ENCODE measurements at places on chromosomes 11 and 22.

- peaks cover 21% of the 10 kb centered on the region for H3K36me3 ChIP-seq
- peaks cover 16% of the 10 kb centered on the region for H3K4me1 ChIP-seq
Observed at GRCh38 chr22:42172773-42173172, 42.2 kb upstream of the CYP2D6 start.

- no peaks in the 10 kb centered on the region for H3K27me3 ChIP-seq
- no peak for DNase-seq
- H3K4me1 ChIP-seq = peaks cover 2% of the 10 kb centered on the region
Observed at GRCh38 chr22:31579835-31580242, 82.2 kb downstream of the PISD start.

GRCh38 chr11:63719987-63720386 lies 38.7 kb downstream of the RTN3 start:
- H3K27ac ChIP-seq = no peak overlapping the region
- H3K4me1 ChIP-seq = no peaks in the 10 kb centered on the region
- DNase-seq = no peak
- H3K4me3 ChIP-seq = no peak overlapping the region
- H3K36me3 ChIP-seq = no peaks in the 10 kb centered on the region

GRCh38 chr22:47552024-47552423 lies 789.6 kb downstream of the TBC1D22A start:
- no peaks in the 10 kb centered on the region for H3K27me3 ChIP-seq
- no peaks in the 10 kb centered on the region for H3K4me1 ChIP-seq
- DNase-seq = no peak

DNA sequence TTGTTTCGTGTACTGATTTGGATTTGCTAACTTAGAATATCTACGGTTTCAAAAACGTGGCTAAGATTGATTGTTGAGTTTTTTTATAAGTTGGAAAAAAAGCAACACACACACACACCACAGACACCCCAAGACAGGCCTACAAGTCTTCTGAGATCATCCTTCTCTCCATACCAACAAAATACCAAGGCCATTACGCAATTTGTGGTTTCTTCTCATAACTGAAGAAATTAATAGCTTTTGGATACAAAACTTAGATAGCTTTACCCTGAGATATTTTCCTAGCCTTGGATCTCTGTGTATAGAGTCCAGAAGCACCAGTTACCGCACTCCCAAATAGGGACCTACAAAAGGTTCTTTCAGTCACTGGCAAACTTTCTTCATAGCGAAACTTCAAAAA lies 113.6 kb downstream of the SIK3 start:
- no peak overlapping the region for H3K27ac ChIP-seq
- no peaks in the 10 kb centered on the region for H3K27me3 ChIP-seq
- peaks cover 42% of the 10 kb centered on the region for H3K4me1 ChIP-seq
- DNase-seq = no peak
- H3K36me3 ChIP-seq = no peaks in the 10 kb centered on the region

DNA sequence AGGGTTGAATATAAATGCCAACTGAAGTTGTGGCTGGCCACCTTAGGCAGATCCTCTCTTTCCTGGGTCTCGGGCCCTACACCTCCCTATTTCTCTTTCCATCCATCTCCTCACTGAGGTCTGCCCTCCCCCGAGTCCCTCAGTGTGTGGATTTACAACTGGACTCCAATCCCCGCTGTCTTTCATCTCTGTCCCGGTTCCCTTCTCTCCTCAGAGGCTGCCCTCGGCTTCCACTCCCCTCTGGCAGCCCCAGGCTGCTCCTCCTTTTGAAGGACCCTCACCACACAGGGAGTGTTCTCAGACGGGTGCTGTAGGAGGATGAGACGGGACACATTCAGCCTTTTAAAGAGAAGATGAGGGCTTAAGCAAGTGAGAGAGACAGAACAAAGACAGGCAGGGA lies 167.1 kb downstream of the ST3GAL4 start:
- DNase-seq = no peak
- no peaks in the 10 kb centered on the region for H3K36me3 ChIP-seq
- no peaks in the 10 kb centered on the region for H3K4me1 ChIP-seq
- H3K27me3 ChIP-seq = no peaks in the 10 kb centered on the region

- H3K27me3 ChIP-seq = no peaks in the 10 kb centered on the region
- H3K27ac ChIP-seq = no peak overlapping the region
- H3K4me1 ChIP-seq = peaks cover 17% of the 10 kb centered on the region
Observed at GRCh38 chr11:77413850-77414460, 59.9 kb downstream of the PAK1 start.

GRCh38 chr11:92702805-92703448 lies 266.5 kb upstream of the MTNR1B start:
- no peak overlapping the region for H3K4me3 ChIP-seq
- no peak for DNase-seq
- no peaks in the 10 kb centered on the region for H3K4me1 ChIP-seq
- no peaks in the 10 kb centered on the region for H3K27me3 ChIP-seq

GRCh38 chr11:100925935-100926334 lies 203.7 kb downstream of the PGR start:
- H3K36me3 ChIP-seq = no peaks in the 10 kb centered on the region
- no peak for DNase-seq
- no peaks in the 10 kb centered on the region for H3K4me1 ChIP-seq
- H3K27ac ChIP-seq = no peak overlapping the region
- no peaks in the 10 kb centered on the region for H3K27me3 ChIP-seq

DNA sequence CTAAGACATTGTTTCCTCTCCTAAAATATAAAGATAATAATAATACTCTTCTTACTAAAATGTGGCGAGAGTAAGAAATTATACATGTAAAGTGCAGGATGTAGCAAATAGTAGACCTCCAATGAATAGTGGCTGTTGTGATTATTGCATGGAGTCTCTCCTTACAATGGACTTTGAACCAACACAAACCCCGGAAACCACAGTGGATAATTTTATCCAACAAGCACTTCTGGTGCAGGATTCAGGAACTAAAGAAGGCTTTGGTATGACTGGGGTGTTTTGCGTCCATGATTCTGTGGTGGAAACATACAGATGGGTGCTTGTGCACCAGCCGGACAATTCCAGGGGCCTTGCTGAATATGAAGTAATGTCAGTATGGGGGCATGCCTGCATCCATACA lies 146.4 kb upstream of the UBASH3B start:
- no peak overlapping the region for H3K27ac ChIP-seq
- H3K27me3 ChIP-seq = no peaks in the 10 kb centered on the region
- H3K4me1 ChIP-seq = no peaks in the 10 kb centered on the region
- H3K36me3 ChIP-seq = no peaks in the 10 kb centered on the region
- no peak overlapping the region for H3K4me3 ChIP-seq

DNA sequence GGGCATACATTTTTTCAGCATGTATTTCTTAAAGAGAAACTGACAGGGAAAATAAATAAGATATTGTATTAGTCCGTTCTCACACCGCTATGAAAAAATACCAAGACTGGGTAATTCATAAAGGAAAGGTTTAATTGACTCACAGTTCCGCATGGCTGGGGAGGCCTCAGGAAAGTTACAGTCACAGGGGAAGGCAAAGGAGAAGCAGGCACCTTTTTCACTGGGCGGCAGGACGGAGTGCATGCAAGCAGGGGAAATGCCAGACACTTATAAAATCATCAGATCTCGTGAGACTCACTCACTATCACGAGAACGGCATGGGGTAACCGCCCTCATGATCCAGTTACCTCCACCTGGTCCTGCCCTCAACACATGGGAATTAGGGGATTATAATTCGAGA lies 44.2 kb downstream of the PPFIA1 start:
- no peaks in the 10 kb centered on the region for H3K27me3 ChIP-seq
- no peak overlapping the region for H3K4me3 ChIP-seq
- no peak overlapping the region for H3K27ac ChIP-seq
- H3K4me1 ChIP-seq = peaks cover 6% of the 10 kb centered on the region
- DNase-seq = no peak
- peaks cover 8% of the 10 kb centered on the region for H3K36me3 ChIP-seq

DNA sequence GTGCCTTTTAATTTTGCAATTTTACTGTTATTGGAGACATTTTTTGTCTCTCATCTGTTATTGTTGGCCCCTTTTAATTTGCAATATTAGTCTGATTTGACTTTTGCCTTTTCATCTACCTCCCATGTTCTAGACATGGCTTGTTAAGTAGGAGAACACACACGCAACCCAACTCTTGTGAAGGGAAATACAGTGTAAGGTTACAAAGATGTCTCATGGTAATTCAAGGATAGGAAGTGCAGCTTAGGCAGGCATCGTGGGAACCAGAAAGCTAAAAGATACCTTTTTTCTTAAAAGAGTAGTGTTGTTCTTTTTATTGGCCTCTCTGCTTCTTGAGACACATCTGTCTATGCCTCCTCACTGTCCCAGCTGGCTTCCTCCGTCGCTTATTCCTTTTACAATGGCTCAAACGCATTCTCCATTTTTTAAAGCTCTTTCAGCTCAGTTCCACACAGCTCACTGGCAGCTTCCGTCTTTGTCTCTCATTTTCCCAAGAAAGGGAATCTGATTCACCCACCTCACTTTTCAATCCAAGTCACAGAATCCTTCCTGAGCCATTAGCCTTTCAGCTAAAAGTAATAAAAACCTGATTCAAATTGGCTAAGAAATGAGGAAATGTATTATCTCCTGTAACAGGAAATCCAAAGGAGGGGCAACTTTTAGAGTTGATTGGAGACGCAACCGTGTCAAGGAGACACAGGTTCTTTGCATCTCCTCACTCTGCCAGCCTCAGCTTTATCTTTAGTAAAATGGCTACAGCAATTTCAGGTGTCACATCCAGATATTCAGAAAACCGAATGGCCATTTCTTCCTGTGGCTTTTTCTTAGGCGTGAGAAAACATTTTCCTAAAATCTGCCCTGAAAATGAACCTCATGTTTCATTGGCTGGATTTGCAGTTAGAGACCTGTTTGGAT lies 57.2 kb downstream of the SIK2 start:
- H3K27ac ChIP-seq = no peak overlapping the region
- H3K27me3 ChIP-seq = no peaks in the 10 kb centered on the region
- DNase-seq = no peak
- no peaks in the 10 kb centered on the region for H3K36me3 ChIP-seq

- no peaks in the 10 kb centered on the region for H3K36me3 ChIP-seq
- no peaks in the 10 kb centered on the region for H3K27me3 ChIP-seq
- DNase-seq = no peak
- H3K4me1 ChIP-seq = peaks cover 27% of the 10 kb centered on the region
Observed at GRCh38 chr11:11146830-11147229, 206.2 kb downstream of the CSNK2A3 start.

- no peaks in the 10 kb centered on the region for H3K36me3 ChIP-seq
- H3K4me1 ChIP-seq = no peaks in the 10 kb centered on the region
- DNase-seq = no peak
- H3K27ac ChIP-seq = no peak overlapping the region
- no peak overlapping the region for H3K4me3 ChIP-seq
Observed at GRCh38 chr11:128171506-128171905, 415.9 kb downstream of the ETS1 start.

GRCh38 chr11:70628855-70629844 lies 230.8 kb downstream of the CTTN start:
- no peak for DNase-seq
- H3K4me3 ChIP-seq = no peak overlapping the region
- H3K27ac ChIP-seq = no peak overlapping the region

GRCh38 chr11:81005595-81005994 lies 1564.8 kb upstream of the TENM4 start:
- H3K4me3 ChIP-seq = no peak overlapping the region
- no peaks in the 10 kb centered on the region for H3K36me3 ChIP-seq
- H3K27me3 ChIP-seq = no peaks in the 10 kb centered on the region

- H3K4me3 ChIP-seq = no peak overlapping the region
- DNase-seq = no peak
- H3K27me3 ChIP-seq = no peaks in the 10 kb centered on the region
Observed at GRCh38 chr11:19919050-19919561, 206.5 kb downstream of the NAV2 start.

DNA sequence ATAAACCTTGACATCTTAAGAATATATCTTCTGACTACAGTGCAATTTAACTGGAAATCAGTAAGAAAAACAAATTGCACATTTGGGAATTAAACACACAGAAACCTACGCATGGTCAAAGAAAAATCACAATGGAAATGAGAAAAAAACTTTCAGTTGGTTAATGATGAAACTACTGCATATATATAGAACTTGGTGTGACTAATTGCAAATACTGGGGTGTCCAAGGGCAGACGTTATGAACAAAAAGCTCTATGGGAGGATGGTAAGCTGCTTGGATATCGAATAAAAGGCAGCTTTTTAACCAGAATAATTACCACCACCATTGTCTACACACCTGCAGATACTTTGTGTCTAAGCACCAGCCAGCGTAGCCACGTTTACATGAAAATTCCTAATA lies 791 bp downstream of the GDPD4 start:
- no peaks in the 10 kb centered on the region for H3K36me3 ChIP-seq
- DNase-seq = no peak
- no peaks in the 10 kb centered on the region for H3K4me1 ChIP-seq
- no peak overlapping the region for H3K27ac ChIP-seq
- H3K27me3 ChIP-seq = no peaks in the 10 kb centered on the region

DNA sequence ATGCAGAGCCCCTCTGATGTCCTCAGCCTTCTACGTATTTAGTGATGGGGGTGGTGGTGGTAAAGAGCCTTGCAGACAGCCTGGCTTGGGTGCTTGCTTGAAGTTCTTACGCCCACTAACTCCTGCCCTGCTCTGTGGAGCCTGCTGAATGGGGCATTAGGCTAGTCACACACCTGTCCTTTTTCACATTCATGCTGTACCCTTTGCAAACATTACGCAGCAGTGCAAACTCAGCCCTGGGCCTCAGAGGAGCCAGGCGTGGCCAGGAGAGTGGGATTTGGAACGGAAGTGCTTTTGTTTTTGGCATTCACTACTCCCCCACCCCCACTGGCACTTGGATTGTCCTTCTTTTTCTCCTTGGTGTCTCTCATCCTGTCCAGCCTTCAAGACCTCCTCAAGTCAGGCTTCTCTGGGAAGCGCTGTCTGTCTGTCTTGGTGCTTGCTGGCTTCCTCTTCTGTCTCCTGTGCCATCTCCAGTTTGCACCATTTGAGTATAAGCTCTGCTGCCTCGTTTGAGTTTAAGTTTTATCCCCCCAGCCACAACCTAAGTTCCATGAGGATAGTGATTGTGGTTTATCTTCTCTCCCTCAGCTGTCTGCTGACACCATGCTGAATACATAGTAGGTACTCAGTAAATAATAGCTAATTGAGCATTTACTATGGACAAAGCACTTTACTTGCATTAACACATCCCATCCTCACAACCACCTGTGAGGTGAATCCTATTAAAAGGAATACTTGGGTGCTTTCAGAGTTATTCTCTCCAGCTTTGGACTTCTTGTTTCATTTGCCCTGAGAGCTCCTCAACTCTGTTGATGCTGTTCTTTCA lies 26.7 kb downstream of the ZBTB16 start:
- no peak overlapping the region for H3K4me3 ChIP-seq
- no peaks in the 10 kb centered on the region for H3K27me3 ChIP-seq
- H3K4me1 ChIP-seq = peaks cover 98% of the 10 kb centered on the region
- H3K27ac ChIP-seq = peak overlapping the region; percentile 56
- no peaks in the 10 kb centered on the region for H3K36me3 ChIP-seq

Data from natural killer cell (primary cell).